ENCODE measurements at places on chromosomes 3 and 15. TPM values are rescaled to one million over a fixed set of nuclear protein-coding genes. Genes with fewer than 3 reads are reported as not detected.

NANOGP8 gene
- total RNA-seq: not detected

IGF2BP2 gene
- 80.8 TPM for total RNA-seq

SLC9C1 gene
- 0.23 TPM for total RNA-seq

DGKG gene
- 0.81 TPM for total RNA-seq

DNA sequence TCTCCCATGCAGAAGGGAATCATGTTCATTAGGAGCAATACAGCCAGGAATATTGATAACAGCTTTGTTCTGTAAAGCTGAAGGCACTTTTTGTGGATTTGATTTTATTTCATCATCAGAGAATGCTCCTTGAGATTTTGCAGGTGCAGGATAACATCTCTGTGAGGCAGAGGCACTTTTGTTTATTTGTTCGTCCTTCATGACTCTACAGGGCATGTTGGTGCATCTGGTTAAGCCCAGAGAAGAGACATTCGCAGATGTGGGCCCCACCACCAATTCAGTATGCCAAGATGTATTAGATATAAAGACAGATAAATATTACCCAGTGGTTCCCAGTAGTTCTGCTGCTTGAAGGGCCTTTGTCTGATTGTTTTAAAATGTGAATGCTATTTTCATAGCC lies 368.1 kb upstream of the SEMA6D start:
- DNase-seq: no peak

- no peak for DNase-seq
Observed at GRCh38 chr3:38325256-38325655, 21.3 kb upstream of the XYLB start.

GRCh38 chr15:42107473-42107872 lies 13.1 kb upstream of the PLA2G4D start:
- DNase-seq: no peak

DNA sequence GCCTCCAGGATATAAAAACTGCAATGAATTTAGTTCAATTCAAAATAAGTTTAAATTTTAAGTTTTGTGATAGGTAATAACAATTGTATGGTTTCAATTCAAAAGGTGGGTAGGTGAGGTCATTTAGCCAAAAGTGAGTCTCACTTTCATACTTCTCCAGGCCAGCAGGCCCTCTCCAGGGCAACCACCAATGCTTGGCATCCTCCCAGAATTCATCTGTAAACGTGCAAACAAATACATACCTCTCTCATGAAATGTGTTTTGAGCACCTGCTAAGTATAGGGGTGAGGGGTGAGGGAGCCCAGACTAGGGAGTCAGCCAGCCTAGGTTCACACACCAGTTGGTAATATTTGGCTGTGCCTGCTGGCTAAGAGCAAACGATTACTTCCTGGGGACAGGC lies 22.0 kb upstream of the RBSN start:
- no peak for DNase-seq

GRCh38 chr3:45191924-45192417 lies 34.1 kb downstream of the TMEM158 start:
- DNase-seq: no peak

DNA sequence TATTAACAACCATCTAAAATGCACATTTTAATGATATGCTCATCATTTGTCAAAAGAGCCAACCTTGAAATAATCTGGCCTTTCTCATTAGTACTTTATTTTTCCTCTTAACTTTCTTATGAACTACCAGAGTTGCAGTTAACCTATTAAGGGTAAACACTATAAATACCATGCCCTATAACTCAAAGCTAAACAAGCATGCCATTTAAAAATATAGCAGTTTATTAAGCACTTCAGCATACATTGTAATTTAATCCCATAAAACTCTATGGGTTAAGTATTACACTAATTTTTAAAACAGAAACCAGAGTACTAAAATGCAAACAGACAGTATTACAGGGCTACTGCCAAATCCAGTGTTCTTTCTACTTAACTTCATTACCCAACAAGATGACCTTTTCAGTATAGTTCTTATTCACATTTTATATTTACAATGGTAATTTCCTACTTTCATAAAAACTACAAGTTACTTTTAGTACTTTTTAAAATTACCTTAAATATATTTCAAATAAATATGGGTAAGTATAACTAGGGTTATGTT lies 11.8 kb downstream of the NPTN start:
- no peak for DNase-seq

DNA sequence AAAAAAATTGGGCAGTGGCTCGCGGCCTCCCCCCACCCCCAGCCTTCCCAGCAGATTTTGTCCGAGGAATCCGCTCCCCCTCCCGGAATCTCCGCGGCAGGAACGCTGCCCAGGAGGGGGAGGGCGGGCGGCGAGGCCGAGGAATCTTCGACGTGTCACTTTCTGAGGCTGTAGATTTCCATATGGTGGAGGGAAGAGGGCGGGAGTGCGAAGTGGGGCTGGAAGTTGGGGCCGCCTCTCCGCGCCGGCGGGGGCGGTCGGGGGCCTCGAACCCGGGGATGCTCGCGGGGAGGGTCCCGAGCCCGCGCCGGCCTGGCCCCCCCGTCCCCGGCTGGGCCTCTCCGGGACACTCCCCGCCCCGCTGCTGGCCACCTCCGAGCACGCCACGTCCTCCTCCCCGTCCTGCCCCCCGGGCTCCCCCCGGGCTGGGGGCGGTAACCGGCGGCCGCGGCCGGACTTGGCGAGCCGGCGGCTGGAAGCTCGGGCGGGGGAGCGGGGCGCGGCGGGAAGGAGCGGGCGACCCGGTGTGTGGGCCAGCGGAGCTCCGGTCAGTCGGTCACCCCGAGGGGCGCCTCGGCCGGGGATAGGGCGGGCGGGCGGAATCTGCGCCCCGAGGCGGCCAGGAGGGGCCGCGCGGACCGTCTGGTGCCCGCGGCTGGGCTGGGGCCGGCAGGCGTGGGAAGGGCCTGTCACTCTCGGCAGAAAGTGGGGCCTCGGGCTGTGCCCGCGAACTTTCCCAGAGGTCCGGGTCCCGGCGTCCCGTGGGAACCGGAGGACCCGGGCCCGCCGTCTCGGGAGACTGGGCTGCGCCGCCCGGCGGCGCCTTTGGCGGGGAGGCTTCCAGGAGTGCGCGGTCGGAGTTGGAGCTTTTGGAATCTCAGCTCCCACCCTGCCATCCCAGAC lies 951 bp downstream of the FNDC3B start:
- DNase-seq: peak; percentile 83

DNA sequence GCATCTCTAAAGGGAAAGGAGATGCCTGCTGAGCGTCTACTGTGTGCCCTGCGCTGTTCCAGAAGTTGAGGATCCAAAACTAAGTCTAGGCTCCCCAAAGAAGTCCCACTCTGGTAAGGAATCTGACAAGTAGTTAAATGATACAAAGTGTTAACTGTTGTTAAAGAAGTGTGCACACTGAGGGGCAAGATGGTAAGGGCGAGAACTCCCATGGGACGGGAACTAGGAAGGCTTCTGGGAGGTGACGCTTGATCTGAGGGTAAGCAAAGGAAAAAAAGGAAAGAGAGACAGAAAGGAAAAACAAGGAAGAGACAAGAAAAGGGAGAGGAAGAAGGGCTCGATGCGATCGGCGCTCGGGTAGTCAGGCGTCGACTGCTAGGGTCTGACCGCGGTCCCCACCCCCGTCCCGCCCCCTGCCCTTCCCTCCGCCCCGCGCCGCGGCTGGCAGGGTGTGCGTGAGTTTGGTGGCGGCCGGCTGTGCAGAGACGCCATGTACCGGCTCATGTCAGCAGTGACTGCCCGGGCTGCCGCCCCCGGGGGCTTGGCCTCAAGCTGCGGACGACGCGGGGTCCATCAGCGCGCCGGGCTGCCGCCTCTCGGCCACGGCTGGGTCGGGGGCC lies at the start of gene LACTB:
LACTB (plus strand) TSS at position 480 of the 620 bp plus-strand sequence; CDS start at position 491, 11 bp downstream.
- peak; percentile 86 for DNase-seq

- DNase-seq: no peak
Observed at GRCh38 chr3:151012753-151013152, 40.2 kb upstream of the CLRN1 start.
